Activated CD4-positive, alpha-beta T cell treated with anti-CD3 and anti-CD28 coated beads, Interleukin-2, amount 50 U/mL, for 48 hours (primary cell): ENCODE measurements at places on chromosomes 6 and 20.

DNA sequence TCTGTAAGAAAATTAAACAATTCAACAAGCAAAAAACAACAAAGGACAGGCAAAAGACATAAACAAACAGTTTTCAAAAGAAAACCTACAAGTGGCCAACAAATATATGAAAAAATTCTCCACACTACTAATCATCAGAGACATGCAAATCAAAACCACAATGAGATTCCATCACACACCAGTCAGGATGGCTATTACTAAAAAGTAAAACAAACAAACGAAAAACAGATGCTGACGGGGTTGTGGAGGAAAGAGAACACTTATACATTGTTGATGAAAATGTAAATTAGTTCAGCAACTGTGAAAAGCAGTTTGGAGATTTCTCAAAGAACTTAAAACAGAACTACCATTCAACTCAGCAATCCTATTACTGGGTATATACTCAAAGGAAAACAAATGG, 537.6 kb downstream of the HDGFL1 start:
- DNase-seq, result no peak

DNA sequence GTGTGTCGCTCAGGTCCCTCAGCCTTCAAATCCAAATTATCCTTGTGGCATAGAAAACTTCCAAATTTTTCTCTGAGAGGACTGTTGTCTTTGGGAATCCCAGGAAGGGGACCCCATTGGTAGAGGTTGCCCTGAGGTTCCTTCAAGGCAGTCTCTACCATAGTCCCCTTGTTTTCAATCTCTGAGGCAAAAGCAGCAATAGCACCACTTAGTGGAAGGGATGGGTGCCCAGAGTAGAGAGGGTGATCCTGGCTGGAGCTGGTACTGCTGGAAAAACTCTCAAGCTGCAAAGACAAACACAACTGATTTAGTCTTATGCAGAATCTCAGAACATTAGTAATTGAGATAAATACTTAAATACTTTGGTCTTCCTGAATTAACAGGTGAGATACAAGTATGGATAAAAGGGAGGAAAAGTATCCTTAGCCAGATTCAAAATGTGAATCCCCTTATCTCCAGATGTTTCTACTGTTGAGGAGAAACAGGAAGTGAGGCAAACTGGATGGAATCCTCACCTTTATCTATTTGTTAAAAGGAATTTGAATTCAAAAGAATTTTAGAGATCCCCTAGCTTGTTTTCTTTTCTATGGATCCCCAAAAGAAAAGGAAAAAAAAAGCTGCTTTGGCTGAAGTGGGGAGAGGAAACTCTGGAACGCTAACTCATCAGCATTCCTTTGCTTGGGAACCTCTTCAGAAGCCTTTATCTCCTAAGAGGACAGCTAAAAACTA, 13.4 kb downstream of the ZNF318 start:
- DNase-seq, result no peak

DNA sequence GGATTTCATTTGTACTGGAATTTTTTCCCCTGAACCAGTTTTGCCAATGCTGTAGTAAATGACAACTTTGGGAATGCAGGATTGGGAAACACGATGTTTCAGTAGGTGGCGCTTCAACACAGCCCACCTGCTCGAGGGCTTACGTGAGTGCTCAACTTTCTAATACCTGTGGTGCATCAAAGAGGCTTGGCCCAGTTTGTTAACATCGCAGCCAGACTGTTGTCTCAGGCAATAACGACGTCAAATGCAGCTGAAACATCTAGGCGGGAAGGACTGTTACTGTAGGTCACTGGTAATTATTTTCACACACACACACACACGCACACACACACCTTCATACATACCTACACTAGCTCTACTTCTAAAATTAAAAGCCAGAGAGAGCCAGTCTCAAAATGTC, 815.5 kb upstream of the SLC35B3 start:
- DNase-seq, result no peak

- peak; percentile 95 for DNase-seq
Measured at GRCh38 chr20:2523919-2524708, 12.3 kb upstream of the TMC2 start.

GRCh38 chr6:78076371-78076770, 423.5 kb downstream of the MEI4 start:
- DNase-seq, result no peak

GRCh38 chr20:34564833-34565232, 6.3 kb downstream of the MAP1LC3A start:
- no peak for DNase-seq

- DNase-seq, result no peak
Measured at GRCh38 chr6:34022250-34022872, 123.5 kb downstream of the GRM4 start.

- no peak for DNase-seq
Measured at GRCh38 chr20:57038608-57039440, 227.6 kb downstream of the BMP7 start.

DNA sequence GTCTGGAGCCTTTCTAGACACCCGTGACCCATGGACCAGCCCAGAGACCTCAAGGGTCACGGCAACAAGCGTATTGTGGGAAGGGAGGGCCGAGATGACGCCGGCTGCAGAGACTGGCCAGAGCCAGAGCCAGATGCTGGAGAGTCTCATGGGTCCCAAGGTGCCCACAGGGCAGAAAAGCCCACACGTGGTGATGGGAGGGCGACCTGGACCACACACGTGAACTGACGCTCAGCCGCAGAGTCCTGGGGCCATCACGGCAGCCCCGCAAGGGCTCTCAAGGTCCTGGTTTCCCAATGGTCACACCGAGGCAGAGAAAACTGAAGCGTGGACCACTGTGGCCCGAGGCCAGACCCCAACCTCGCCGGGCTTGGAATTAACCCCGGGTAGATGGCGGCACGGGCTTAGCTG, 92.6 kb downstream of the YTHDF1 start:
- DNase-seq, result no peak

GRCh38 chr6:35984701-35985100, 39.7 kb downstream of the SLC26A8 start:
- no peak for DNase-seq

- DNase-seq, result no peak
Measured at GRCh38 chr6:72022830-72023229, 136.5 kb downstream of the RIMS1 start.

DNA sequence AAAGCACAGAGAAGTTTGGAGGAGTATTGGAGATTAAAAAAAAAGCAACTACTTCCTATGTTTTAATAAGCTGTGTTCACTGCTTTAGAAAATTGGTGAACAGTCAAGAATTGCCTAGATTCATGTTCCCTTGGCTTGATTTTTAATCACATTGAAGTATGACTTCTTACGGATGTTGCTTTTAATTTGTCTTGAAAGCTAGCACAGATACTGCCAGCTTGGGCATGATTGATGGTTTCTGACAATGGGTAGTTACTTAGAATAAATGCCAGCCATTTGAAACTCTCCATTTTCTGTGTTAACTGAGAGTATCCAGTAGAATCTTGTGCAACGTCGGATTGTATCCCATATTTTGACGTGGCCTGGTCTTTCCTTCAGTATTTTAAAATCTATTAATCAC, 178.0 kb downstream of the DTNBP1 start:
- DNase-seq, result no peak

DNA sequence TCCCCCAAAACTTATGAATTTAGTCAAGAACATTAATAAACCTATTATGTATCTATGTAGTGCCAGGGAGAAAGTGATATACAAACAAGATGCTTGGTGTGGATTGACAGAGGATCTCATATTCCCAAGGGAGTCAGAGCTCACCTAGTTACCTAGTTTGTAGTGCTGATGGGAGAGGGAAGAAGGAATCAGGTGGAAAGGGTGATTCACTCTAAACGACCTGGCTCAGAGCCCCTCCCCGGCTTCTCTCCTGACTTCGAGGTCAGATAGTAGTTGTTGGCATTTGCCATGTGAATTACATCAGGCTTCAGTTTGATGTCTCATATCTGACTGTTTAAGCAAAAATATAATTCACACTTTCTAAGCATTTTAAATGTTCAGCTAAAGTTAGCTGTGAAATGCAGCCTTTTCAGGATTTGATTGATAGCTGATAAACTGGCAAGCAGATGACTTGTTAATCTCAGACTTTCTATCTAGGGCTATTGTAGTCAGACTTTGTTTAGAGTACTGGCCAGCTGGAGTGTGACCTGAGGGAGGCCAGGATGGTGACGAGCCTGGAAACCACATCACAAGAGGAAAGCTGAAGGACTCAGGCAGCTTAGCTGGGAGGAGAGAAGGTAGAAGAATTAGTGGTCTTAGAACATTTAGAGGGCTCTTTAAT, 123.7 kb downstream of the AKAP7 start:
- DNase-seq, result no peak

- DNase-seq, result no peak
Measured at GRCh38 chr6:15176816-15177370, 69.0 kb upstream of the JARID2 start.

- no peak for DNase-seq
Measured at GRCh38 chr6:19417713-19418112, 419.5 kb upstream of the ID4 start.

GRCh38 chr20:39702701-39703349, 740.7 kb downstream of the DHX35 start:
- DNase-seq, result no peak

DNA sequence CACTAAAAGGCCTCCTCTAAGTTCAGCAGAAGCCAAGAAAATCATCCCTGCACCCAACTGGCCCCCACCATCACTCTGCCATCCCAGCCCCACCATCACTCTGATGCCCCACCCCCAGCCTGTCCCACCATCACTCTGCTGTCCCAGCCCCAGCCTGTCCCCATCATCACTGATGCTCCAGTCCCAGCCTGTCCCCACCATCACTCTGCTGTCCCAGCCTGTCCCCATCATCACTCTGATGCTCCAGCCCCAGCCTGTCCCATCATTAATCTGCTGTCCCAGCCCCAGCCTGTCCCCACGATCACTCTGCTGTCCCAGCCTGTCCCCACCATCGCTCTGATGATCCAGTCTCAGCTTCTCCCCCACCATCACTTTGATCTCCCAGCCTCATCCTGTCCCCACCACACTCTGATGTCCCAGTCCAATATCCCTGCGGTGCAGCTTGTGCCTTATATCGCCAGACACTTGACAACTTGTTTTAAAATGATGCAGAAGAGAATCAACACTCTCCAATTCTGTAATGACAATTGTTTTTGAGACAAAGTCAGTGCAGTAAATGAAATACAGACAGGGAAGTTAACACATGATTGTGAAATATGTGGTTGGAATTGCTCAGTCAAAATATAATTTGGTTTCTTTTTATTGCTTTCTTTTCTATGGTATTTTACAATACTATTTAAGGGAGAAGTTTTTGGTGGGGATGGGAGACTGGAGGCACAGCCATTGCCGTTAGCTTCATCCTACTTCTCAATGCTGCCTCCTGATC, 100.8 kb downstream of the TNFAIP3 start:
- DNase-seq, result no peak

GRCh38 chr20:57619051-57619831, 985 bp downstream of the ZBP1 start:
- peak; percentile 65 for DNase-seq

DNA sequence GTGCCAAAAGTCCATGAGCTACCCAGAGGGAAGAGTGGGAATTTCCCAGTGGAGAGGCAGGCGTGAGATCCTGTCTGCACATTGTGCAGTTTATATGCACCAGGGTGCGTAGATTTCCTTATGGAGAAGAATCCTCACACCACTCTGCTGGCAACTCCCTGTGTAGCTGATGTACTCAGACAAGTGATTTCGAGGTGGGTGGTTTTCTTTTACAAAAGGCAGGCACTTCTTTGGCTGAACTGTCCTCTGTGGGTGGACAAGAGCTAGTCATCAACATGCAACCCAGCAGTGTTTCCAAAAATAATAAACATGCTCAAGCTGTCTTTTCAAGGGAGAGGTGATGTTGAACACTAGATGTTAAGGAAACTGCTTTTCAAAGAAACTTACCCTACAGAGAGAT, 121.7 kb upstream of the NXT1 start:
- no peak for DNase-seq

GRCh38 chr6:158270389-158271127, 41.7 kb upstream of the TULP4 start:
- DNase-seq, result peak; percentile 26

DNA sequence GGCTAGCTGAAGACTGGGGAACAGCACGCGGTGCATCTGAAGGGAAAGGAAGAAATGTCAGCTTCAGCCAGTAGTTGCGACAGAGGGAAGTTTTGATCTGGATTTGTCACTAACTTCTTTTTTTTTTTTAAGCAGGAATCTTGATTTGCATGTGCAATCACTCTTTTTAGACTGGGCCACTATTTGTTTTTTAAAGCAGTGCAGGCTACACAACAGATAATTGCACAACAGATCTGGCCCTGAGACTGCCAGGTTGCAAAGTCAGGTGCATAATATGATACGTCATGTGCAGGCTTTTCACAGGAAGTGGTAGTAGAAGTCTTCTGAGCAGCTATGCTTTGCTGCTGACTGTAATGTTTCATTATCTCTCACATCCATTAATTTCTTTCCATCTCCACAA, 13.5 kb downstream of the PFDN4 start:
- no peak for DNase-seq

DNA sequence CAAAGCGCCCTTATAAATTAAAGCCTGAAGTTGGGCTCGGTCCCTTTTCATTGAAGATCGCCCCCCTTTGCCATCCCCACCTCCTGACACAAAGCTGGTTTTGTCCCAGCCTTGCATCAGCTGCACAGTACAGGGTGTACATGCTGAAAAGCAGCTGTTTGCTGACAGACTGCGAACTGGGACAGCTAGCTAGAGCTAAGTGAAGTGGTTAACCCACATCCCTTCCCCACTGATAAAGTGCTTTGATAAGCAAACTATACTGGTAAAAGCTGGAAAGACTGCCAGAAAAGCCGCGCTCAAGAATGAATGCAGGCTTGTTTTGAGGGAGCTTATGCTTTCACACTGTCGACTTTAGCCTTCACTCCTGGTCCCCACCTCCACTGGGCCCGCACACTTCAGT, 207.3 kb downstream of the GMDS start:
- DNase-seq, result peak; percentile 16

DNA sequence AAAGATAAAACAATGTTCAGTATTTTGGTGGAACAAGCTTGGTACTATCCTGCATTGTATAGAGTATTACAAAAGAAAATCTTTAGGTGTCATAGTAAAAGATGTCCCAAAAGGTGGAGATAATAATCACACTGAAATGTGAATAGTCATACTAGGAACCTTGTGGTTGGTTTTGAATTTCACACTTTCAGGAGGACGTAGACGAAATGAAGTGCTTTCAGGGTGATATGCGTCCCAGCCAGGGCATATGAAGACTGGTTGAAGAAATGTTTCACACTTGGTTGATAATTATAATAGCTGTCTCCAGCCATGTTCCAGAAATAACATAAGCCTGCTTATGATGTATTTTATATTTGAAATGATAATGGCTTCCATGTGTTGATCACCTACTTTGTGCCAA, 60.4 kb downstream of the SCAND1 start:
- DNase-seq, result no peak

GRCh38 chr6:86619428-86619827, 317.9 kb upstream of the HTR1E start:
- DNase-seq, result no peak

GRCh38 chr6:164741938-164742451, 567.4 kb downstream of the C6orf118 start:
- DNase-seq, result no peak
